ENCODE measurements at places on chromosomes 2 and 18. TPM values are rescaled to one million over a fixed set of nuclear protein-coding genes. Genes with fewer than 3 reads are reported as not detected.

- DNase-seq, result peak; percentile 40
Observed at GRCh38 chr2:55047677-55048299, 2.5 kb downstream of the RTN4 start.

- no peak for DNase-seq
Observed at GRCh38 chr2:17793803-17794354, 22.4 kb upstream of the MSGN1 start.

DNA sequence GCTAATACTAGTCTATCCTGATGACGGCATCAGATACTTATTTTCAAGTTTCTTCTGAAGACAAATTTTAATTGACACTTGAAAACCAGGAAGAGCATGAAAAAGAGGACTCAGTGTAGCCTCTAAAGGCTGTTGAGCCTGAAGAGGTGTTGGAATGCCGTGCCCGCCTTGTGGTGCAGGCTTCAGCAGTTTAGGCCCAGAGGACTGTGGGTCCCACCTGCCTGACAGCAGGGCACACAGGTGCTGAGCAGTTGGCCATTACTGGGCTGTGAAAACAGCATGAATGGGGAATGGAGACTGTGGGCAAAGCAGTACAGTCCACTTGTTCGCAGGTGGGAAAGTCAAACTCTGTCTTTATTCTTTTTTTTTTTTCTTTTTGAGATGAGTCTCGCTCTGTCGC lies 49.8 kb upstream of the THOC1 start:
- DNase-seq, result no peak

SULT1C4 gene
- total RNA-seq, result 8.8 TPM

GNAL gene
- 1.8 TPM for total RNA-seq

RNF125 gene
- total RNA-seq, result 6.1 TPM

DNA sequence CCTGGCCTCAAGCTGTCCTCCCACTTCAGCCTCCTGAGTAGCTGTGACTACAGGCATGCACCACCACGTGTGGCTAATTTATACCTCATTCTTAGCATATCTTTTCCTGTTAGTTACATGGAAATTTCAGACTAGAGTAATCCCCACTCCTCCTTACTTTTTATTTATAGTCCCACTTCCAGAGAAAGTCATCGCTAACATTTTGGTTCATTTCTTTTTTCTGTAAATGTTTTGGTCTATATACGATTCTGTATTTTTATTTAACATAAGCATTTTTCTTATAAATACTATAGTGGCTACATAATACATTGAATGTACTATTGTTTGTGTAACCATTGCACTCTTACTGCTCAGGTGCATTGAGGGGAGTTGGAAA lies 42.3 kb downstream of the DDX1 start:
- DNase-seq, result no peak

- DNase-seq, result no peak
Observed at GRCh38 chr2:52342458-52342857, 1310.5 kb upstream of the NRXN1 start.

DNA sequence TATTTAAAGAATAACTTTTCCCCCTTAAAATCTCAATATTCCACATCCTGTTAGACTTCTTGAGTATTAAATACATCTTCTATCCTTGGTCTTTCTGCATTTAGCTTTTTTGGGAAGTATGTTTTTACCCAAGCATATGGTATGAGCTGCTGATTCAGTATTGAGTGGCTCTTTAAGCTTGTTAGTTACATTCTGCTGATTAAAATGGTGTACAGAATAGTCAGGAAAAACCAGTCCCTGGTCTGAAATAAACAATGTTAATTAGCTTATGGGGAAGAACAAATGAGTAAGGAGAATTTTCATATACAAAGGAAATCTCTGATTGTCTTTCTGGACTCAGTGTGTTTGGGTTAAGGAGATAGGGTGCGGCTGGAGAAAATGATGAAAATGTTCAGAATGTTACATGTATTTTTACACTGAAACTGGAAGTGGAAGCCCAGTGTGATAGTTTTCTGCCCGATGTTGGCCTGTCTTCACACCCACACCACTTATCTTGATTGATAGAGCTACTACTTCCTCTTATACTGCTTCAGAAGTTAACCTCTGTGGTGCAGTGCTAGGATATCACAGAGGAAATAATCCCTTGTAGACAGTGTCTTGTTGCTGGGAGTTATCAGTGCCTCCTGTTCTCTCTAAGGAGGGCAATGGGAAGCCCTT lies 84.0 kb downstream of the MSH2 start:
- no peak for DNase-seq

DNA sequence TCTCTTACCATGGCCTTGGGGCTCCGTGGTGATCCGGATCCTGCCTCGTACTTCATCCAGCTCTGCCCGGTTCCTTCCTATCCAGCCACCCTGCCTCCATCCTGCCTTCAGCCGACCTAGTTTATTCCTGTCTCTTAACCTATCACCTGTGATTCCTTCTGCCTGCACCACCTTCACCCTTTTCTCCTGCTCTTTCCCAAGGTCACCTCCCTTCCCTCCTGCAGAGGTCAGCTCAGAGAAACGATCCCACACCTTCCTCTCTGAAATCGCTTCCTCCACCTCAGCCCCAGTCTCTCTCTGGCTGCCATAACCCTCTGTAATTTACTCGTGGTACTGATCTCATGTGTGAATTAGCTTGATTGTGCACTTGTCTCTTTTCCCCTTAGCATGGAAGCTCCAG lies 23.5 kb upstream of the LAPTM4A start:
- DNase-seq, result no peak

DNA sequence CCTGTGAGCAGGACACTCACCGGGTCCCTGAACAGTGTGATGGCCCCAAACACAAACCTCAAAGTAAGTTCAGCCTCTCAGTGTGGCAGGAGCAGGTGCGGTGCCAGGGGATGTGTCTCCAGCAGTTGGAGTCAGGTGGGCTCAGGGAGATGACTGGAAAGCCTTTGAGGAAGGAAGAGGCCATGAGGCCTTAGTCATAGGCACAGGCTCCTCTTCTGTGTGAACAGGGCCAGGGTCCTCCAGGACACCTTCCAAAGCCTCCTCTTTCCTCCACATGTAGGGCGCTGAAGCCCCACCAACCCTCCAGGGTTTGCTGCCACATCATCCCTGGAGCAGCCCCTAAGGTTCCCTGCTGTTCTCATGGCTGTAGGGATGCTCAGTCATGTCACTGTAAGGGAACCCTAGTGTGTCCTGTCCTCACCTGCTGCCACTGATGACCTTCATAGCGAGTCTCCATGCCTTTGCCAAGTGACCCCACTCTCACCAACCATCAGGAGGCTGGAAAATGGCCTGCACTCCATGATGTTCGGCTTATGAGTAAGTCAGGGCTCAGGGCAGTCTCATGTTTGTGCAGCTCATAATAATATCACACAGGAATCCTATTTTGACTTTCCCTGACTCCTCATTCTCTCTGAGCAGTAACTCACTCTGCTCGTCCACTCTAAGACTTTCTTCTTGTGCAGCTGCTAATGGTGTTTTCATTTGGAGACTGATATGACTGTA lies 1152.9 kb downstream of the RPIA start:
- DNase-seq, result no peak

DNA sequence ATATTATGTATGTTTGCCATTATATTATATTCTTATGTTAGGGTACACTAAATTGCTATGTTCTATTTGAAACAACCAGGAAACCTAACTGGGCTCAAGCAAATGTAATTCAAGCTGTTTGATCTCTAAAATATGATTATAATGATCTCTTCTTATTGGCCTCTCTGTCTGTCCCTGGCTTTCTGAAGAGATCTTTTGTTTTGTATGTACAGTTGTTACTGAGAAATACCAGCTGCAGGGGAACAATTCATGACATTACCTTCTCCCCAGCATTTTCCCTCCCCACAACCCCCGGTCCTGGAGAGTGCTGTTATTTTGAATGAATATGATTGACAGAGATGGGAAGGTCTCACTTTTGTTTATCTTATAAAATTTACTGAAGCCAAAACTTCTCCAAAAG lies 54.8 kb upstream of the CD28 start:
- DNase-seq, result no peak

GRCh38 chr2:30225131-30225762 lies 6.1 kb upstream of the LBH start:
- no peak for DNase-seq

GRCh38 chr2:152335726-152336118 lies 748 bp downstream of the FMNL2 start:
- DNase-seq, result no peak

KHK gene
- total RNA-seq, result 11.5 TPM

STPG4 gene
- 1.0 TPM for total RNA-seq

DNA sequence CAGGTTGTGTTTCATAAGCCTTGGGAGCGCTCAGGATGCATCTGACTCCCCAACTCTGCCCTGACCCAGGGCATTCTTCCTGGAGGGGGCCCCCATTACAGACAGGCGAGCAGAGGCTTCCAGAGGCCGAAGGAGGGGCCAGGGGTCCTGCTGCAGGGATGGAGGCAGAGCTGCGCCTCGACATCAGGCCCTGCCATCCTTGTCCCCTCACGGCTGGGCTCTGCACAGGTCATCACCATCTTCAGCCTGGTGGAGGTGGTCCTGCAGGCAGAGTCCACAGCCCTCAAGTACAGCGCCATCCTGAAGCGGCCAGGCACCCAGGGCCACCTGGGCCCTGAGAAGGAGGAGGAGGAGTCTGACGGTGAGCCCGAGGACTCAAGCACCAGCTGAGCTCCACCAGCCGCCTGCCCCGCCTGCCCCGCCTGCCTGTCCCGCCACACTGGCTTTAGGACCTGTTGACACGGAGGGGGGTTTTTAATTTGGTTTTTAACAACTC lies 42.3 kb upstream of the ALPP start:
- no peak for DNase-seq

- DNase-seq, result no peak
Observed at GRCh38 chr2:168469281-168469988, 13.4 kb downstream of the CERS6 start.

CYBRD1 gene
- total RNA-seq, result 96.8 TPM

GRCh38 chr2:232898592-232899543 lies 28.8 kb downstream of the SNORC start:
- DNase-seq, result peak; percentile 82

GRCh38 chr18:48345596-48345995 lies 63.6 kb downstream of the ZBTB7C start:
- no peak for DNase-seq

KCNJ13 gene
- not detected for total RNA-seq

DUSP19 gene
- total RNA-seq, result 5.9 TPM

METTL8 gene
- total RNA-seq, result 19.2 TPM

SERPINB12 gene
- not detected for total RNA-seq

GRCh38 chr2:231410293-231411004 lies 14.9 kb downstream of the B3GNT7 start:
- DNase-seq, result no peak

DNA sequence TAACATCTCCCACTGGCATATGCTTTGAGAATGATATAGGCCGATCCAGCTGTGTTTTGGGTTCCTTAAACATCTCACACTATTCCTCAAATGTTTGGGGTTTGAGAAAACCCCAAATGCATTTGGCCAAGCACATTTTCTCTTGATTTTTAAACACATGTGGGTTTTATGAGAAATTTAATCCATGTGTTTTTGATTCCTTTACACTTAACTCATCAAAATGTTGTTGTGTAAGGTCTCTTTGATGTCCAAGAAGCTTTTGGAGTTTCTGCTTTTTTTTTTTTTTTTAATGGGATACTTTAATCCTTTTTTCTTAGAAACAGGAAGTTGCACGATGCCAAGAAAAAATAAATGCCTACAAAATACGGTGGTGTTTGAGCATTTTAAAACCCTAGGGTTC lies 339.8 kb upstream of the TCF4 start:
- DNase-seq, result peak; percentile 72

DNA sequence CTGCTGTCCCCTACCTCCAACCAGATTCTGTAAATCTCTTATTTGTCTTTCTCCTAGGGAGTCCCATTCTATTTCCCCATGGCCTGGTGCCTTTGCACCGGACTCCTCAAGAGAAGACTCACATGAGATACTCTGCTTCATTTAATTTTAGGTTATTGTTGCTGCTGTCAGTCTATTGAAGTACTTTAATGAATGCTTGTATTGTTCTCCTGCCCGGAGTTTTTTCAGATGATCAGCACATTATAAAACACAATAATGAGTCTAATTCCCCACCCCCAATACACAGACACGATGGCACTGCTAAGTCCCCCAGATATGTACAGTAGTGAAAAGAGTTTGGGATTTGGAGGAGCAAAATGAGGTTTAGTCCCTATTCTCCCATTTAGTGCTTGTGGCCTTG lies 58.9 kb downstream of the HAUS1 start:
- DNase-seq, result no peak

- no peak for DNase-seq
Observed at GRCh38 chr18:74689251-74689650, 91.6 kb downstream of the ZNF407 start.

ABCG8 gene
- total RNA-seq, result not detected

GAL3ST2 gene
- not detected for total RNA-seq

DNA sequence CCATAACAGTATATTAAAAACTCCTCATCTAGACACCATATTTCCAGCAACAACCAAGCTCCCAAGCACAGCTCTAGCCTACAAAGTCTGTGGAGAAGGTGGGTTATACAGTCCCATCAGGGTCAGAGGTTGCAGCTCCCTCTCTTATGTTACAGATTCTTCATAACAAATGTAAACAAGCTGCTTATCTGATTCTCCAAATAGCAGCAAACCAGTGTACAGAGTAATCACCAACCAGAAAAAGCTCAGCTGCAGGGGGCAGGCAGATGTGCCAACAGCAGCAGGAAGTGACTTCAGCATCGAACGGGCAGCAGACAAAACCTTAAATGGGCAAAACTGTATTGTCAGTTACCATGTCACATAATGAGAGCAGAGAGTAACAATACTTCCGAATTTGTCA lies 52.9 kb upstream of the NABP1 start:
- DNase-seq, result no peak

DNA sequence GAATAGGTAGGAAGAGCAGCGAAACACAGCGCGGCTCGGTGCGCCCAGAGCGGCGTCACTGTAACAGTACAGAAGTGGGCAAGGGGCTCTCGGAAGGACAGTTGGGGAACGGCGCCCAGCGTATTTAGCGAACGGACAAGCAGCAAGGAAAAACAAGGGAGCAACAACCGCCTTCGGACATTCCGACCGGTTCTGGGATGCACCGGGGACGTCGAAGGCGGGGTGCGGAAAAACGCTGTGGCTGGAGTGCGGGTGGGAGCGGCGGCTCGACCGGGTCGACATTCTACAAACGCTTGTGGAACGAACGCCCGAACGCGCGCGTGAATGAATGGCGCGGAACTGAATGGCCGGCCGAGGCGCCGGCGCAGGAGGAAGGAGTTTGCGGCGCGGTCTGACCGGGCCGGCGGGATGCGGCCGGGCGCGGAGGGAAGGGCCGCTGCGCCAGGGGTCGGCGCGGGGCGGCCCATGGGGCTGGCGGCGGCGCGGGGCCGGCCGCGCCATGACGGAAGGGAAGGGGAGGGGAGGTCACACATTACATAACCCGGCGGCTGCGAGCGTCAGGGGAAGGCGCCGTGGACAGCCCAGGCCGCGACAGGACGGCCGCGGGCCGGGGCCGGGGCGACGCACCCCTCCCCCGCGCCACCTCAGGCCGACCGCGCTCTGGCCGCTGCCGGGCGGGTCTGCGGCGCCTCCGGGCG lies 605 bp downstream of the REV1 start:
- DNase-seq, result peak; percentile 71

- DNase-seq, result no peak
Observed at GRCh38 chr18:27377251-27377650, 192.1 kb upstream of the CHST9 start.

- peak; percentile 32 for DNase-seq
Observed at GRCh38 chr2:183248866-183249567, 124.8 kb downstream of the NUP35 start.

NEB gene
- 1.9 TPM for total RNA-seq
